ENCODE measurements at places on chromosomes 13 and 19. TPM values are rescaled to one million over a fixed set of nuclear protein-coding genes. Genes with fewer than 3 reads are reported as not detected.

ABHD13 gene
- 3.4 TPM for total RNA-seq

CYP4F8 gene
- total RNA-seq, result not detected

PIBF1 gene
- 26.2 TPM for total RNA-seq

ATP8A2 gene
- total RNA-seq, result 0.25 TPM

IQCN gene
- total RNA-seq, result 1.5 TPM

ZNF793 gene
- 4.5 TPM for total RNA-seq

EHD2 gene
- 2.0 TPM for total RNA-seq

SEMA6B gene
- not detected for total RNA-seq

PEG3 gene
- not detected for total RNA-seq

ADAMTSL5 gene
- total RNA-seq, result 6.0 TPM

DNA sequence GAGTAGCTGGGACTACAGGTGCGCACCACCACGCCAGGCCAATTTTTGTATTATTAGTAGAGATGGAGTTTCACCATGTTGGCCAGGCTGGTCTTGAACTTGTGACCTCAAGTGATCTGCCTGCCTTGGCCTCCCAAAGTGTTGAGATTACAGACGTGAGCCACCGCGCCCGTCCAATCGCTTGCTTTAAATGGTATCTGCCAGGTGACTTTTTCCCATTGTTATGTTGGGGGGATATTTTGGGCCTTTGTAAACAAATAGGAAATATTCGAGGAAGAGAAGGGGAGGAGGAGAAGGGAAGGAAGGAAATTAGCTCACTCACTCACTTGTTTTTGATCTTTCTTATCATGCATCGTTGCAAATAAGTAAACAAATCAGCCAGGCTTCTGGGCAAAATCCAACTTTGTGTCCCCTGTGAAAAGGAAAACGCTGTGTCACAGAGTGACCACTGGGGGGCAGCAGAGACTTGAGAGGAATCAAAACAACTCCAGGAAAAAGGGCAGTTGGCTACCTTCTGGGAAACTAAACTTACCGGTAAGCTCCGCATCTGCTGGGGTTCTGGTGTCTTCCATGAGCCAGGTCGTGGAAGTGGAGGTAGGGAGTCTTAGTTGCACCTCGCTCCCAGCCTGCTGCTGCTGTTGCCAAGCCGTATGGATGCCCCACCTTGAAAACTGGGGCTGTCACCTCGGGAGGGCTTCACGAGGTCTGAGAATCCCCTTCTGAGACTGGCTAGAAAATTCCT is 9.3 kb upstream of the RANBP3 start:
- DNase-seq, result peak; percentile 71

GRCh38 chr19:47713046-47714021 is at the start of gene EHD2:
TSS of gene EHD2 (plus strand) at chr19:47713422. CDS start at chr19:47716613, 3,191 bp downstream.
- no peak for DNase-seq

GRCh38 chr13:46168341-46168740 is 13.6 kb downstream of the LCP1 start:
- no peak for DNase-seq

- no peak for DNase-seq
Observed at GRCh38 chr19:55457683-55458457, 3.6 kb downstream of the ISOC2 start.

DNA sequence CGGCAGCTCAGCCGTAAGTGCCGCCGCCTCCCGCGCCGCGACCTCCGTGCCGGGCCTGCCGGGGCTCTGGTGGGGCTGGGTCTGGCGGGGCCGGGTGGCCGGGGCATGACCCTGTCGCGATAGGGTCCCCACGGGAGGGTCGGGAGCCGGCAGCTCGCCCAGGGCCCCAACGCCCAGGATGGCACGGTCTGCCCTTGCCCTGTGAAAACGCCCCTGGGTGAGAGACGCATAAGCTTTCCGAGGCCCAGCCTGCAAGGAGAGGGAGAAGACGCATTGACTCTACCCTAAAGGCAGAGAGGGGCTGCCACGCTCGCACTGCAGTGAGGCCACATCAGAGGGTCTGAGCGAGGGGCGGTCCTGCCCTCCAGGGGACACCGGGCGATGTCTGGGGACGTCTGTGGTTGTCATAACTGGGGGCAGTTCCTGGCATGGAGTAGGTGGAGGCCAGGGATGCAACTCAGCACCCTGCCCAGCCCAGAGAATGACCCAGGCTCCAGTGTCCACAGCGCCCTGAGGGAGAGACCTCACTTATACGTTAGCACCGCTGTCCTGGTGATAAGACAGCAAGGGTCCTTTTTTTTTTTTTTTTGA is 539 bp downstream of the ZNF554 start:
- DNase-seq, result no peak

- DNase-seq, result no peak
Observed at GRCh38 chr13:112721198-112722104, 31.6 kb downstream of the ATP11A start.

DNA sequence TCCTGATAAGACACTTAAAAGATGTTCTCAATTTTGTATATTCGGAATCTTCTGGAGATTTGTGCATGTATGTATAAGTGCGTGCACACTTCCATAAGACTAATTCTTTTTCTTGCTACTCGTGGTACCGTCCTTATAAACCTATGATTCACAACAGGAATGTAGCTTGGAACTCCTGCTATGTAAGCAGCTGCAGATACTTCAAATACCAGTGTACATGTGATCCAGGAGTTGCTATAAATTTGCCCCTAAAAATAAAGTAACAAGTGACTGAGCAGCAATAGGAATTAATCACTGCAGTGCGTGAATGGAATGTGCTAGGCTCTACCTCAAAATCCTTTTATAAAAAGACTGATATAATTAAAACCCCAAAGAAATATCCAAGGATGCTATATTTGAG is 214.9 kb downstream of the KLF5 start:
- no peak for DNase-seq

DNA sequence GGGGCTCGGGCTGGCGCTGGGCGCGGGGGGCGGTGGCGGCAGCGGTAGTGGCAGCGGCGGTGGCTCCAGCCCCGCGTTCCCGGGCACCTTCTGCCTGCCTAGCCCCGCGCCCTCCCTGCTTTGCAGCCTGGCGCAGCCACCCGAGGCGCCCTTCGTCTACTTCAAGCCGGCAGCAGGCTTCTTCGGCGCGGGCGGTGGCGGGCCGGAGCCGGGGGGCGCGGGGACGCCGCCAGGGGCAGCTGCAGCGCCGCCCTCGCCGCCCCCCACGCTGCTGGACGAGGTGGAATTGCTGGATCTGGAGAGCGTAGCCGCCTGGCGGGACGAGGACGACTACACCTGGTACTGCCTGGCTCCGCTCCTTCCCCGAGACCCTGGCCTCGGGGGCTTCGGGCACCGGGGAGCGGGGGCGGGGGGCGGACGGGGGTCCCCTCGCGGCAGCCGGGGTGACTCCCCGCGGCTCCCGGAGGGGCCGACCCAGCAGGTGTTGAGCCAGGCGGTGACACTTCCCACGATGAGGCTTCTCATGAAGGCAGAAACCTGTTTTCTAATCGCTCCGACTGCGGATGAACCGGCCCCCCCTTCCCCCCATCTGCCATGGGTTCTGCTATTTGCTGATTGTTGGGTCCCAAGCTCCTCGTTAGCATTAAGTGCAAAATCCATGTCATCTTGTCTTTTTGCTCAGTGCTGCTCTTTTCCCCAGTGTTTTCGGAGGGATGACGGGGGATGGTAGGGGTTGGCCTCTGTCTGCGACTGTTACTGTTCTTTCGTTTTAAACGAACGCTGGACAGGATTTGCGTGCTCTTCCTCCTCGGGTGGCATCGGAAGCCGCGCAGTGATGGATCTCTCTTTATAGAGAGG is 943 bp downstream of the SLAIN1 start:
- peak; percentile 39 for DNase-seq

- no peak for DNase-seq
Observed at GRCh38 chr13:89726690-89727435, 1620.6 kb upstream of the MIR17HG start.

- DNase-seq, result no peak
Observed at GRCh38 chr13:49925881-49926418, 10.2 kb downstream of the SPRYD7 start.

DNA sequence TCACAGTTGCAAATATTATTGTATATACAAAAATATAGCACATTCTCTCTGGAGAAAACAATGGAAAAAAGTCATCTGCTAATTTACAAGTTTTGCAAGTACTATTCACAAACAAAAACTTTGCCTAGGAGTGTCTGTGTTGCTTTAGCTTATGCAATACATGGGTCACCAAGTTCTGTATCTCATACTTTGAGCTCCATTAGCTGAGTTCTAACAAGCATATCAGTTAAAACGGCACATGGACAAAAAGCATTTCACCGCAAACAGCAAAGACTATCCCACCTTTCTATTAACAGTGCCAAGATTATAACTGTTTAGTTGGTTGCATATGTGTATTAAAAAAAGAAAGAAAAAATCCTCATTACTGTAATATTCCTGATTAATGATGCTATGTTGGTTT is 4.6 kb downstream of the SPRY2 start:
- DNase-seq, result no peak

- no peak for DNase-seq
Observed at GRCh38 chr13:112699322-112699918, 9.6 kb downstream of the ATP11A start.

- no peak for DNase-seq
Observed at GRCh38 chr13:51770160-51770559, 33.8 kb downstream of the DHRS12 start.

DNA sequence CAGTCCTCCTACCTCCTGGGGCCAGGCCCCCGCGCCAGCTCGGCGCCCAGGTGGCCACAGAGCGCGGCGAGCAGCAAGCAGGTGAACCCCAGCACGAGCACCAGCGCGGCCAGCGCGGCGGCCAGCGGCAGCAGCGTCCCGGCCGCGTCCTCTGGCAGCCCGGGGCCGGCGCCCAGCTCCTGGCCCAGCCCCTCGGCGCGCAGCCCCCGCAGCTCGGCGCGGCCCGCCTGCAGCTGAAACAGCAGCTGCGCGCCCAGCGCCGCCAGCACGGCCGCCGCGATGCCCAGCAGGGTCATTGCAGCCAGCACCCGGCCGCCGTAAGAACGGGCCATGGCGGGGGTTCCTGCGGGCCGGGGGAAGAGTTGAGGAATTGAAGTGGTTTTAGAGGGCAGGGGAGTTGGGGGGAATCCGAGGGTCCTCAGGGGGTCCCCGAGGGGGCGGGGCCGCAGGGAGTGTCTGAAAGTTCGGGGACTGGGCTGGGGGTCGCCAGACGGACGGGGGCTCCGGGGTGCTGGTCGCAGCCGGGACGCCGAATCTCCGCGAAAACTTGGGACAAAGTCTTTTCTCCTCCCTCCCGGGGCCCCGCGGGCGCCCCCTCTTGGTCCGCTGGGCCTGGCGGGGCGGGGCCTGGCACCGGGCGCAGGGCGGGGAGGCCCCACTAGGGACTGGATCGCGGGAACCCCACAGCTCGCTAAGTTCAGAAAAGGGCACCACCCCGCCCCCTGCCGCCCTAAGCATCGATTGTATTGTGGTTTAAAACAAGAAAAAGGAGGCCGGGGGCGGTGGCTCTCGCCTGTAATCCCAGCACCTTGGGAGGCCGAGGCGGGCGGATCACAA is at the start of gene TMEM221:
Gene TMEM221, minus strand, starts transcription at position 538 of the 837 bp plus-strand sequence. Its CDS starts 206 bp downstream, at position 332.
- no peak for DNase-seq

- DNase-seq, result no peak
Observed at GRCh38 chr19:2282062-2282861, at the start of gene PEAK3. TSS of gene PEAK3 (minus strand) at chr19:2282175. CDS start at chr19:2280931, 1,244 bp downstream.

DNA sequence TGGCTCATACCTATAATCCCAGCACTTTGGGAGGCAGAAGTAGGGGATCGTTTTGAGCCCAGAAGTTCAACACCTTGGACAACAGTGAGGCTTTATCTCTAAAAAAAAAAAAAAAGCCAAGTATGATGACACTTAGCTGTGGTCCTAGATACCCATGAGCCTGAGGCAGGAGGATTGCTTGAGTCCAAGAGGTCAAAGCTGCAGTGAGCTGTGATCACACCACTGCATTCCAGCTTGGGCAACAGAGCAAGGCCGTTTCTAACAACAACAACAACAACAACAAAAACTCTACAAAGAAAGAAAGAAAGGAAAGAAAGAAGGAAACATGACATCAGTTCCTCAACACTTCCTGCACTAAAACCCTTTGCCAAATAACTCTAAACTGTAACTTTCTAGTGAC is 265.1 kb upstream of the DACH1 start:
- no peak for DNase-seq

GRCh38 chr13:51246025-51246417 is 23.8 kb downstream of the FAM124A start:
- no peak for DNase-seq

GRCh38 chr13:103066781-103067345 is 646 bp upstream of the SLC10A2 start:
- no peak for DNase-seq

- DNase-seq, result peak; percentile 62
Observed at GRCh38 chr19:51887522-51888498, at the start of gene ZNF577. TSS of gene ZNF577 (minus strand) at chr19:51887951. CDS start at chr19:51880382, 7,569 bp downstream.

- no peak for DNase-seq
Observed at GRCh38 chr19:3836887-3837286, 32.0 kb downstream of the ZFR2 start.

DNA sequence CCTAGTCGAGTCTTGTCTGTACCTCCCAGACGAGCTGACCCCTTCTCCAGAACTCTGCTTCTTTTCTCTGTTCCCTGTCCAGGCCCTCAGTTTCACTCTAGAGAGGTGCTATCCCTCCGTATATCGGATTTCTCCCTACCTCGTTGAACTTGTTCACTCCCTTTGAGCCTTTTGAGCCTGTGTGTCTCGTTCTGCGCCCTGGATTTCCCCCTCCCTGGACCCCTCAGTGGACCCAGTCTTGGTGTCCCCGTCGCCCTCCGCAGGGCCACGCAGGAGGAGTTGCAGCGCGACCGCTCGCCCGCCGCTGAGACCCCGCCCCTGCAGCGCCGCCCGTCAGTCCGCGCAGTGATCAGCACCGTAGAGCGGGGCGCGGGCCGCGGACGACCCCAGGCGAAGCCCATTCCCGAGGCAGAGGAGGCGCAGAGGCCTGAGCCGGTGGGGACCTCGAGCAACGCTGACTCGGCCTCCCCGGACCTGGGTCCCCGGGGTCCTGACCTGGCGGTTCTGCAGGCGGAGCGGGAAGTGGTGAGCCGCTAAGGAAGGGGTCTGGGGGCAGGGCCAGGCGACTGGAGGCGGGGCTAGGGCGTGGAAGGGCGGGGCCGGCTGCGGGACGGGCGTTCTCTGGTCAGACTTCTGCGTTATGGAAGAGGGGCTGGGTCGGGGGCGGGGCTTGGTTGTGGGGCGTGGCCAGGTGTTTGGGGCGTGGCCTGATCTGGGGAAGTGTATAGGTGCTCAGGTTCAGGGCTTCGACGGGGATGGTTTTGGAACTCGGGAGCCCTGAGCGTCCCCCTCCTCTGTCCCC is 5.5 kb downstream of the EPS8L1 start:
- peak; percentile 89 for DNase-seq

GRCh38 chr13:106145997-106146864 is 389.2 kb downstream of the EFNB2 start:
- no peak for DNase-seq

DNA sequence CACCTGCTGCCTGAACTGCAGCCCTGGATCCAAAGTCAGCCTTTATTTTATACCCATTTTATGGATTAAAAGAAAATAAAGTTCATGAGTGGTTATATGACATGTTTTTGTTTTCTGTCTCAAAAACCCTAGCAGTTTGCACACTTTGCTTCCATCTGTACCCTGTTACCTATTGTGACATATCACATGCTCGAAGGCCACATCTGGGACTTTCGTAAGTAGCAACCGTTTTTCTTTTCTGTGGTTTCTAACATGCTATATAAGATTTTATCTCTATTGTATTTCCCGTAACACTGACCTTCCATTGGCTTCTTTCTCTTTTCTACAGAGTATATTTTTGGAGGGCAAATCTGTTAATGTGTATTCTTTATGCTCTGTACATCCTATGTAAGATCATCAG is 1007.2 kb downstream of the PCDH9 start:
- no peak for DNase-seq

GRCh38 chr19:7255631-7256030 is 38.6 kb downstream of the INSR start:
- no peak for DNase-seq

GRCh38 chr19:46383846-46384245 is 29.5 kb downstream of the CCDC8 start:
- no peak for DNase-seq

- DNase-seq, result no peak
Observed at GRCh38 chr13:23608701-23609413, 38.6 kb downstream of the TNFRSF19 start.
